ENCODE measurements at places on chromosomes 3 and 15. TPM values are rescaled to one million over a fixed set of nuclear protein-coding genes. Genes with fewer than 3 reads are reported as not detected.

- no peak for DNase-seq
Observed at GRCh38 chr15:42387603-42388002, 28.3 kb downstream of the CAPN3 start.

Gene CLDN18
- not detected for total RNA-seq

DNA sequence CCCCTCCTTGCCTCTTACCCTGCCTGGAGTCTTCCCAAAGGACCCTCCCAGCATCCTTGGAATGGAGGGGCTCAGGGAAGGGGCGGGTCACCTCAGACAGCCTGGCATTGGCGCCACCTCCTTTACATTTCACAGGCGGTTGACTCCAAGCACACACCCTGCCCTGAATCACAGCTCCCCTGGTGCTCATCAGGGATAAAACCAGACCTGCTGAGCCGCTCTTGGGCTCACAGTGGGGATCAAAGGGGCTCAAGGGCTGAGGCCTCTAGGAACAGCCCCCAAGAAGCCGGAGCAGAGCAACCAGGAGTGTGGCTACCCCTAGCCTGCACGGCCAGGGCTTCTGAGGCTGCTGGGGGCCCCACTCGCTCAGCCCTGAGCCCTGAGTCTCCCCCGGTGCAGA lies 16.6 kb downstream of the LINGO1 start:
- no peak for DNase-seq

Gene LRTM1
- total RNA-seq: 0.16 TPM

DNA sequence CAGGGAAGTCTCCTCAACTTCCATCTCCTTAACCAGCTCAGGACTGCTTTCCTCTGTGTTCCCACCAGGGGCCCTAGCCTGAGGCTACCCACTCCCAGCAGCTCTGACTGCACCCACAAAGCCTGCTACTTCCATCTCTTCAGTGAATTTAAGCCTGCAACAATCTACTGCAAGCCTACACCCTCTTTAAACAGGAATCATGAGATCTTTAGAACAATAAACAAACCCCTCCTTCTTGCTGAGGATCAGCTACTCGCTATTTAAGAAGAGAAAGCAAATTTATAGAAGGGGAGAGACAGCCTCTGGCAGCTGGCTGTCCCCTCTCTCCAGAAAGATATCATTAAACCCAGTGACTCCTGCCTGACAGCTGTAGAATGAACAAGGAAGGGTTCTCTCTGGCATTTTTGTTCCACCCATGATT lies 51.9 kb downstream of the ARHGAP31 start:
- DNase-seq: peak; percentile 24

GRCh38 chr3:20798666-20799065 lies 612.7 kb upstream of the SGO1 start:
- no peak for DNase-seq

DNA sequence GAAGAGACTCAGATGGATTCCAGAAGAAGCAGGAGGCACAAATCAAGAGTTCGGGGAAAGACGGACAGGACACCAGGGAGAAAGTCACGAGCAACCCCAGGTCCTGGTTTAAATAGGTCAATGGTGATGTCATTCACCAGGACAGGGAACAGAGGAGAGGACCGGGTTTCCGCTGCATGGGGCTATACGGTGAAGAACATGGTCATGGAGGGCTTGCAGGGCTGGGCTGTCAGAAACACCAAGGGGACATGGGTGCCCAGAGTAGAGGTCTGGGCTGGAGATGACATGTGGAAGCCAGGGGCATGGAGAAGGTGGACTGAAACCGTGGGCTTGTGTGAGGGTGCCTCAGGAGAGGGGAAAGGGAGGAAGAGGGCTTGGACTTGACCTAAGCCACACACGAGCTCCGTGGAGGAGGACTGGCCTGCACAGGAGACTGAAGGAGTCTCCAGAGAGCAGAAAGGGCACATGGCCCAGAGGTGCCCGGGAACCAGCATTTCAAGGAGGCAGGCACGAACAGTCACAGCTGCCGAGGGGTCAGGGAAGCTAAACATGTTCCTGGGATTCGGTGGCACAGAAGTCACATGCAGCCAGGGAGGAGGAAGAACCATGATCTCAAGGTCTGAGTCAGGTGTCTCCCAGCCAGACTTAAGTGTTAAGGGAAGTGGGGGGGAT lies 54.2 kb upstream of the RPL32 start:
- no peak for DNase-seq

DNA sequence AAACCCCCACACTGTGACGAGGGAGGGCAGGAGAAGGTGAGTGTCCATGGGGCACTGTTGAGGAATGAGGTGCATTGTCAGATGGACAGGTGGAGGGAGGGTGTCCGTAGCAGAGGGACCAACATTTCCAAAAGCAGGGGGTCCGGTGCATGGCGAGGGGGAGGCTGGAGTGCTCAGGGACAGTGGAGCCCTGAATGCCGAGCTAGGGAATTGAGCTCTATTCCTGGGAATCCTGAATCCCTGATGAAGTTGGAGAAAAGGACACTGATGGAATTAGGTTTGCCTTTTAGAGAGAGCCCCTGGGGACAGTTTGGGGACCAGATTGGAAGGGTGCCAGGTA lies 7.9 kb upstream of the ANPEP start:
- DNase-seq: no peak

Gene STAB1
- 0.16 TPM for total RNA-seq

GRCh38 chr3:156253150-156253549 lies 132.8 kb downstream of the KCNAB1 start:
- no peak for DNase-seq

Gene NOX5
- 1.3 TPM for total RNA-seq

Gene BNC1
- 5.1 TPM for total RNA-seq

DNA sequence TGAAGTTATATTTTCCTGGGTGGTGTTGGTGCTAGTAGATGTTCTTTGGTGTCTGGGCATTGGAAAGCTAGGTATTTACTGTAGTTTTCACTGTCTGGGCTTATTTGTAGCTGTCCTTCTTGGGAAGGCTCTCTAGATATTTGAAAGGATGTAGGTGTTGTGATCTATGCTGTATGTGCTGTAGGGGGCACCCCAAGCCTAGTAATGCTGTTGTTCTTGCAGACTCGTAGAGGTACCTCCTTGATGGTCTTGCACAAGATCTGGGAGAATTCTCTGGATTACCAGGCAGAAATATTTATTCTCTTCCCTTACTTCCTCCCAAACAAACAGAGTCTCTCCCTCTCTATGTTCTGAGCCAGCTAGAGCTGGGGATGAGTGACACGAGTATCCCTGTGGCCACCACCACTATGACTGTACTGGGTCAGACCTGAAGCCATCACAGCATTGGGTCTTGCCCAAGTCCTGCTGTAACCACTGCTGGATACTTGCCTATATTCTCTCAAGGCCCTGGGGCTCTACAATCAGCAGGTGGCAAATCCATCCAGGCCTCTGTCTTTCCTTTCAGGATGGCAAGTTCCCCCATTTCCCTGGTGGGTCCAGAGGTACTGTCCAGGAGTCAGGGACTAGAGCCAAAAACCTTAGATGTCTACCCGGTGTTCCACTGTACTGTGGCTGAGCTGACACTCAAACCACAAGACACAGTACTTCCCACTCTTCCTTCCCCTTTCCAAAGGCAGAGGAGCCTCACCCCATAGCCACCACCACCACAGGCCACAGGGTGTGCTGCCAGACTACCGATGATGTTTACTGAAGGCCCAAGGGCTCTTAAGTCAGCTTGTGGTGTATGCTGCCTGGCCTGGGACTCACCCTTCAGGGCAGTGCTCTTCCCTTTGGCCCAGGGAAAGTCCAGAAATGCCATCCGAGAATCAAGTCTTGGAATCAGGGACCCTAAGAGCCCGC lies 195.2 kb upstream of the DPPA4 start:
- peak; percentile 32 for DNase-seq

GRCh38 chr3:20074226-20075063 lies 34.2 kb downstream of the KAT2B start:
- DNase-seq: no peak

GRCh38 chr15:83127547-83128150 lies 20.2 kb downstream of the TM6SF1 start:
- no peak for DNase-seq

- peak; percentile 89 for DNase-seq
Observed at GRCh38 chr3:177905173-177906125, 630.8 kb upstream of the KCNMB2 start.

Gene CCR8
- not detected for total RNA-seq

Gene EPHB3
- total RNA-seq: 23.2 TPM

- DNase-seq: peak; percentile 55
Observed at GRCh38 chr15:85947021-85947420, 132.7 kb upstream of the AGBL1 start.

DNA sequence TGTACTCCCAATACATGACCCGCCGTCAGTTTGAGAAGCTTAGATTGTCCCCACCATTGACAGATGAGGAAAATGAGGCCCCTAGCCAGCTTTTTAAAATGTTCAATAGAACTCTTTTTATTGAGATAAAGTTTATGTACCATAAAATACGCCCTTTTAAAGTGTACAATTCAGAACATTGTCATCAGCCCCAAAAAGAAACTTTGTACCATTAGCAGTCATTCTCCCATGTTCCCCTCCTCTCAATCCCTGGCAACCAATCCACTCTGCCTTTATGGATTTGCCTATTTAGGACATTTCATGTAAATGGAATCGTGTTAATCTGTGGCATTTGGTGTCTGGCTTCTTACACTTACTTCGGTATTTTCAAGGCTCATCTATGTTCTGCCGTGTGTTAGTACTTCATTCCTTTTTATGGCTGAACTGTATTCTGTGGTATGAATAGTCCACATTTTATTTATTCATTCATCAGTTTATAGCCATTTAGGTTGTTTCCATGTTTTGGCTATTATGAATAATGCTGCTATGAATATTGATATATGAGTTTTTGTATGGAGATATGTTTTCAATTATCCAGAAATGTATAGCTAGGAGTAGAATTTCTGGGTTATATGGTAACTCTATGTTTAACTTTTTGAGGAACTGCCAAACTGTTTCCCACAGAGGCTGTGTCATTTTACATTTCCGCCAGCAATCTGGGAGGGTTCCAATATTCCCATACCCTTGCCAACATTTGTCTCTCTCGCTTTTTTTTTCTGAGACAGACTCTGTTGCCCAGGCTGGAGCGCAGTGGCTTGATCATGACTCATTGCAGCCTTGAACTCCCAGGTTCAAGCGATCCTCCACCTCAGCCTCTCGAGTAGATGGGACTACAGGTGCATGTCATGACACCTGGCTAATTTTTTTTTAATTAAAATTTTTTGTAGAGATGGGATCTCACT lies 15.3 kb upstream of the PTPN23 start:
- peak; percentile 72 for DNase-seq

Gene CHRM5
- not detected for total RNA-seq

- DNase-seq: no peak
Observed at GRCh38 chr3:71219744-71220638, 363.5 kb downstream of the FOXP1 start.

- DNase-seq: peak; percentile 66
Observed at GRCh38 chr15:76576523-76577279, 240.1 kb downstream of the ISL2 start.

Gene CCR9
- total RNA-seq: not detected

DNA sequence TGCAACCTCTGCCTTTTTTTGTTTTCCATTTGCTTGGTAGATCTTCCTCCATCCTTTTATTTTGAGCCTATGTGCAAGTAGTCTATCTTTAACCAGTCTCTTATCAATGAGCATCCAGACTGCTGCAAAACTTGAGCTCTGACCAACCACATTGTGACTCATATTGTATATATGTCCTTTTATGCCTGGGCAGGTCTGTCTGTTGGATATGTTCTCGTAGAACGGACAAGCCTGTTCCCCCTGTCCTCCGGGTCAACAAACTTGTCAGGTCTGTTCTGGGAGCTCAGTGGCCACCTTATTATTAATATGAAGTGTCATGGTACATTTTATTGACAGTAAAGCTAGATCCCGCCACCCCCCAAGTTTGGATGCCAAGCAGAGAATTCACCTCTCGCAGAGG lies 252.9 kb upstream of the ST8SIA2 start:
- DNase-seq: no peak

- DNase-seq: no peak
Observed at GRCh38 chr3:120418446-120418845, 32.3 kb downstream of the FSTL1 start.

Gene PIGX
- 34.1 TPM for total RNA-seq

DNA sequence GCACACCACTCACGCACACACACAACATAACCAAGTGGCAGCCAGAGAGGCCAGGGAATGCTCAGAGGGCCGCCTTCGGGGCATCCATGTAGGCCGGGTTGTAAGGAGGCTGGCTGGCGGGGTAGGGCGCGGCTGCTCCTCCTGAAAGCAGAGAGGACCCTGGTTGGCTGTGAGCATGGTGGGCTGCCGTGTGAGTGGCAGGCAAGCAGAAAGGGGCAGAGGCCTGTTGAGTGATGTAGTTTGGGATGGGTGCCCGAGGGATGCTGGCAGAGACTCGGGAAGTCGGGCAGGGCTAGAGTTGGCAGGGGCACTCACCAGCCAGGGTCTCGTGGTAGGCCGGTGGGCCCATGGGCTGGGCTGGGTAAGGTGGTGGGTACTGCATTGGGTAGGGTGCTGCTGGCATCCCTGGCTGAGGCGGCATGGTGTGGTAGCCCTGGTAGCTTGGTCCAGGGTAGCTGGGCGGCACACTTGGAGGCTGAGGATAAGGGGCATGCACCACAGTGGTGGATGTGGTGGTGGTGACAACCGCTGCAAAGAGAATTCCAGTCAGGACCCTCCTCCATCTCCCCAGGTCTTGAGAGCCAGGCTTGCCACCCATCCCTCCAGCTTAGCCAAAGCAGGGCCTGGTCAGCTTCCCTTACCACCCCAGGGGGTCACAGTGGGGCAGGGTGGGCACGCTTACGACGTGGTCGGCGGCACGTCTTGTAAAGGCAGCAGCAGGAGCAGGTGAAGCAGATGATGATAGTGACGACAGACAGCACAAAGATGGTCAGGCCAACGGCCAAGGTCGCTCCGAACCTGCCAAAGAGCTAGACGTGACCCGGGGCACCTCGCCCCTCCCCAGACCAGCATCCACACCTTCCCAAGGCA lies 22.7 kb downstream of the ATRIP start:
- DNase-seq: no peak

- DNase-seq: no peak
Observed at GRCh38 chr3:62379321-62379798, 6.0 kb upstream of the FEZF2 start.

DNA sequence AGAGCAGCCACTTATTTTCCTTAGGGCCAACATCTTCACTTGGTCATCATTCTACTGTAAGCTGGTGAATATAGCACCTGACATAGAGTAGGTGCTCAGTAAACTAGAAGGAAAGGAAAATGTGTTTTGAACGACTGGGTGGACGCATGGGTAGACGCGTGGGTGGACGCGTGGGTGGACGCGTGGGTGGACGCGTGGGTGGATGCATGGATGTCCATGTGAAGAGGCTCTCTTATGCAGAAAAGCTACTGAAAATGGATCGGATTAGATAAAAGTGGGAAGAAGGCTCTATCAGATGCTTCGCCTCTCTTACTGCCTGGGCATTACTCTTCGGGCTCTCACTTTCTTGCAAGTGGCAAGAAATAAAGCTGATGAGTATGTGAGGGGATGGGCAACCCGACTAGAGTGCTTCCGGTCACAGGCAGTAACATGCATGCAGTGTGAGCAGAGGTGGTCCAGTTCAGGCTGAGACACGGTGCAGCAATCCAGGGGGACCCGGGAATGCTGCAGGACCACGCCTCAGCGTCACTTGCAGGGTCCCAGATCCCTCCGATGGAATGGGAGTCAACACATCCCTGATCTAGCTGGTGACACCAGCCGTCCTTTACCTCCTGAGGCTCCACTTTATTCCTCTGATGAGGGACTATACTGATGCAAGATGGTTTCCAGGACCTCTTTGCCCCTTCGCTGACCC lies 138.0 kb upstream of the MEF2A start:
- DNase-seq: no peak

- DNase-seq: no peak
Observed at GRCh38 chr3:12131351-12132090, 27.2 kb downstream of the TIMP4 start.

GRCh38 chr3:77081240-77081661 lies 41.4 kb downstream of the ROBO2 start:
- no peak for DNase-seq
